HT1080 (cell line): ENCODE measurements at places on chromosomes 11 and 22.
A peak's percentile ranks its signal among the peaks of the same experiment; 100 is the strongest.

- DNase-seq: peak; percentile 22
Observed at GRCh38 chr11:121618516-121618915, 165.7 kb upstream of the SORL1-AS1 start.

DNA sequence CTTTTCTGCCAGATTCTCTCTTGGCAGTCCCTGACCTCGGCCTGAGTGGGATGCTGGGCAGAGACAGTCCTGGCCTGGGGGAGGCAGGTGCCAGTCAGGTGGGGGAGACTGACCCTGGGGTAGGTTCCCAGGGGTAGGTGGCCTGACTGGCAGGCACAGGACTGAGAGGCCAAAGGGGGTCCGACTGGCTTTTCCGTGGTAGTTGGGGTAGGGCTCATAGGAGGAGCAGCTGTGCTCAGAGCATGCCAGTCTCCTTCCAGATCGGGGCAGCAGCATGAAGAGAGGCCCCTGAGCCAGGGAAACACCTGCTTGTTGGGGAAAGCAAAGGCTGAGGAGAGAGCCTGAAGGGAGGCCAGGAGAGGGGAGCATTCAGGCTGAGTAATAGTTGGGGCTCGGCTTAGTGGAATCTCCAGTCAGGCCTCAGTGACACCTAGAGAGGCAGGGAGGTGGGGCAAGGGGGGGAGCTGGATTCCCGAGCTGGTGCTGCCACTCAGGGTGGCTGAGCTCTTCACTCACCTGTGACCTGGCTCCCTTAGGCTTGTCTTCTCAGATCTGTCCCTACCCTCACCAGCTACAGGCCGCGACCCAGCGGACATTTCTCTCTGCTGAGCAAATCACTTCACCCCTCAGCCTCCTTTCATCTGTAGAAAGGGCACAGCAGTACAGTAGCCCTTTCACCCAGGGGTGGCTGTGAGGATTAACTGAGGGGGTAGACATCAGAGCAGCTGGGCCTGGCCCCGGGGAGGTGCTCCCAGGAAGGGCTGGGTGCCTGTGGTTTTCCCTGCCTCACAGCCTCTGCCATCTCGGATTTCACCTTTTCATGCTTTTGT, 26.2 kb downstream of the MCM5 start:
- peak; percentile 36 for DNase-seq

- no peak for DNase-seq
Observed at GRCh38 chr22:42803389-42803788, 53.7 kb downstream of the ARFGAP3 start.

GRCh38 chr11:11171285-11171684, 181.8 kb downstream of the CSNK2A3 start:
- DNase-seq: no peak

GRCh38 chr11:128894286-128894681, 3.1 kb downstream of the KCNJ5 start:
- DNase-seq: no peak

DNA sequence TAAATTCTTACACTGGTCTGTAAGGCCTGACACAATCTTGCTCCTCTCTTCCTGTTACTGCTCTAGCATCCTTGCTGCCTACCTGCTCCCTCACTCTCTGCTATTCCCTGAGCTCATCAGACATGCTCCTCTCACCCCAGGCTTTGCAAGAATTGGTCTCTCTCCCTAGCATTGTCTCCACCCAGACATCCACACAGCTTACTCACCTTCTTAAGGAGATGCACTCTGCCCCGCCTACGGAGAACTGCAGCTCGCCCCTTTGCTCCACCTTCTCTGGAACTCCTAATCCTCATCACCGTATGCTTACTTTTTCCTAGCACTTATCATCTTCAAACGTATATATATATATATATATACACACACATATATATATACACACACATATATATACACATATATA, 23.3 kb upstream of the TMPRSS5 start:
- no peak for DNase-seq

- no peak for DNase-seq
Observed at GRCh38 chr11:75534259-75535069, 8.7 kb upstream of the GDPD5 start.

DNA sequence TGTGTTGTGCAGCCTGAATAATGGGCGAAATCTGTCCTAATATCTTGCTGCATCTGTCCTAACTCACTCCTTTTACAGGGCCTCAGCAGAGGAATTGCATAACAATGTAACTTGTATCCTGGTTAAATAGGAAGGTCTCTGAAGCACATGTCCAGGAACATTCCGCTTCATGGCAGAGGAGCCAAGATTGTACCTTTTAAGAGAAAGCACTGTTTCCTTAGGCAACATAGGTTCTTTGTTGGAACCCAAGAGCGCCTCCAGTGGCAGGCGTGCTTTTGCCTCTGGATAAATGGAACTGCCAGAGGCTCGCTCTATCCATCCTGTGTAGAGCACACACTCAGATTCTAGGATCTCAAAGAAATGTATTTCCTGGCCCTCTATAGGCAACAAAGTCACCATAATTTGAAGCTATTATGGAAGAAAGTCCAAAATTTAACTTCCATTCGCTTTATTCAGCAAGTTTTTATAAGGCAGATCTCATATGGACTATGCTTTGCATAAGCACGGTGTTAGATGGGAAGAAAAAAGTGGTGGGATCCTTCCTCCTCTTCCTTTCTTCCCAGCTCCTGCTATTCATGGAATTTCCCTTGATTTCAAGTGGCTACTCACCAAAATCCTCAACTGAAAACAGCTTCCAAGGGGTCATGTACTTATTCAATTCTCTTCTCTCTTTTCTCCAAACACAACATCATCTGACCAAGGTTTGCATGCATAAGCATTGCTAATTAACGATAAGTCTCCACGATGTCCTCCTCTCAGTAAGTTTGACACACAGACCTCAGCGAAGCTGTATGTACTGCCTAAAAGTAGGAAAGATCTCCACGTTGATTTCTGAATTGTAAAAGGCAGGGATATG, at the start of gene BLID:
Gene BLID, minus strand, starts transcription at position 692 of the 856 bp plus-strand sequence. Its CDS starts 293 bp downstream, at position 399.
- DNase-seq: peak; percentile 51

DNA sequence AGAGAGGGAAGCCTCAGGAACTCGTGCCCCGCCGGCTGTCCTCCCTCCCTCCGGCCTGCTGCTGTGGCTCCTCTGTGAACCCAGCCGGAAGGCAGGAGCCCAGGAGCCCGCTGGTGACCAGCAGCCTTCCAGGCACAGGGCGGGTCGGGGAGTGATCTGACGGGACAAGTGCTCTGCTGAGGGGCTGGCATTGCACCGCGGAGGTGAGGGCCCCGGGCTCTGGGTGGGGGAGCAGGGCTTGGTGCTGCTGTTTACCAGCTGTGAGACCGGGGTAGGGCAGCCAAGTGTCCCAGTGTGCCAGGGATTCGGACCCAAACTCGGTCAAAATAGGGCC, 53.3 kb downstream of the FLRT1 start:
- DNase-seq: no peak

GRCh38 chr11:105673089-105673488, 63.2 kb downstream of the GRIA4 start:
- peak; percentile 42 for DNase-seq

GRCh38 chr11:69921128-69922014, 102.2 kb upstream of the FGF3 start:
- no peak for DNase-seq

- DNase-seq: no peak
Observed at GRCh38 chr22:47847131-47847890, 1084.9 kb downstream of the TBC1D22A start.

DNA sequence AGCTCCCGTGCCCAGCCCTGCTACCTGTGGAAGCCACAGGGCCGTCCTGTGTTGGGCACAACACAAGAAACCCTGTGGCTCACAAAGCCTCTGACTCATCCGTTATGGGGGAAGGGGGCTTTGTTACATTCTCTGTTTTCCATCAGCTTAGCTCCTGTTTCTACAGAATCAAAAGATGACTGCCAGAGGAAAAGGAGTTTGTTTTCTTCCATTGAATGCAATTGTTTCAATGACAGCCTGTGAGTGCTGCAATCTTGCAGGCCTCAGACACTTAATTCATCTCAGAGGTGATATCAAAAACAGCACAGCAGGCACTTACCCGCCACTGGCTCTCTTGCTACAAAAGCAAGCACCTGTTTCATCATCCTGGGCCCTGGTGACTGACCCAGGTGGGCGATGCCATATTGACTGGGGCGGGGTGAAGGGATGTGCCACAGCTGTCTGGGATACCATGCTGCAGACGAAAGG, 194.3 kb downstream of the OPCML start:
- no peak for DNase-seq

GRCh38 chr11:61075891-61076290, 26.4 kb upstream of the CD5 start:
- DNase-seq: peak; percentile 52

DNA sequence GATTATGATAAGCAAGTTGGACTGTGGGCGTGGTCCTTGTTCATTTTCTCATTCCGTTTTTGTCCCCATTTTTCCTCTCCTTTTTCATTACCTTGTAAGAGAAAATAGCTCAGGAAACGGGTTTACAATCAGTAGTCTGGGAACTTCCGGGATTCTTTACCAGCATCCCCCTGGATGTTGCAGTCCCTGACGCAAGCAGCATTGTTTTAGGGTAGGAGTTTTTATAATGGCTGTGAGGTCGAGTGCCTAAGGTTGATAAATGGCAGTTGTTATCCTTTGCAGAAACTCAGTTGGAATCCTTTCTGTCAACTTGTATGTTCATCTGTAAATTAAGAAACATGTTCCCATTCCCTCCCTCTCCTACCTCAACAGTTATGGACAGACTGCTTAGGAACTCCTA, 68.3 kb downstream of the ARHGEF12 start:
- DNase-seq: no peak

DNA sequence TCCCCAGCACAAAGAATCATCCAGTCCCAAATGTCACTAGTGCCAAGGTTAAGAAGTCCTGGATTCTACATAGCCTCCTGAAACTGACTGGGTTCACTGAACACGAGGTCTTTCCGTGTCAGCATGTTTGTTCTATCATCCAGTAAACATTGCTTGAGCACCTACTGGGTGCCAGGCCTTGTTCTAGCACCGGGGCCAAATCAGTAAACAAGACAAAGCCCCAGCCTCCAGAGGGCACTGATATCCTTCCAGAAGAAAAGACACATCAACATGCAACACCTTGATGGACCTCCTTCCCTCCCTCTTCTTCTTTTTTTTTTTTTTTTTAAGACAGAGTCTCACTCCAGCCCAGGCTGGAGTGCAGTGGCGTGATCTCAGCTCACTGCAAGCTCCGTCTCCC, 26.9 kb downstream of the TPST2 start:
- DNase-seq: no peak

DNA sequence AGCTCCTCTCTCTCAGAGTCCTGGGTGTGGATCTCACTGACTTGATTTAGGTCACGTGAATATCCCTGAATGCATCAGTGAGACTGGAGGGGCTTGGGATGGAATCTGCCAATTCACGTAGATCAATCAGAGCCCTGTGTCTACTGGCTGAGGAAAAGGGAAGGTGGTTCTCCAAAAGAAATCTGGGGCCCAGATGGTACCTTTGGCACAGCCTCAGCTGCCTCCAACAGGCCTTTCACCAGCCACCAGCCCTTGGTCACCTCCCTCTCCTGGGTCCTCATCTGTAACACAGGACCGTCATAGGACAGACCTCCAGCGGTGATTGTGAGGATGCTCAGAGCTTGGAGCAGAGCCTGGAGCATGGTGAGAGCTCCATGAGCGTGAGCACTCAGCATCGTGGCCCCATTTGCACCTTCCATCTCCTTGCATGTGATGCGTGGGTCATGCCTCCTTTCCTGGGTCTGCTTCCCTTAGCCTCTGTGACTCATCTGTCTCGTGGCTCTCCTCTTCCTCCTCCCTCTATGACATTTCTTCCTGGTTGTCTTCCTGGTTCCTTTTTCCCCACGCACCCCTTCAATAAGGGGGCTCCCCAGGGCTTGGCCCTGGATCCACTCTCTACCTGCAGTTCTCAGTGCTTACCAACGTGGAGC, 7.5 kb upstream of the MIEF1 start:
- peak; percentile 49 for DNase-seq

DNA sequence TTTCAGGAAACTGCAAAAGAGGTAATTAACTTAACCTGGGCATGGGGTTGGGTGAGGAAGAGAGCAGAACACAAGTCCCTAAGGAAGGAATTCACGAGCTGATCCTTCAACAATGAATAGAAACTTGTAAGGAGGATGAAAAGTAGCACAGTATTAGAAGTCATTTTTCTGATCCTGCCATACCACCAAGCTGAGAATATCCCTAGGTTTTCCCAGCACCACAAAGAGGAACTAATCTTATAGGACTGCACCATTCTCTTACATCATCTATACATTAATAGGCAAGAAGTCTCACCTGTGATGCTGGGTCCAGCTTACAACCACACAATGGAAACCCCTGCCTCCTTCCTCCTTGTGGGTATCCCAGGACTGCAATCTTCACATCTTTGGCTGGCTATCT, at the start of gene OR52I1:
Gene OR52I1, plus strand, starts transcription at position 301 of the 400 bp plus-strand sequence. Its CDS starts 0 bp downstream, at position 301.
- DNase-seq: no peak

DNA sequence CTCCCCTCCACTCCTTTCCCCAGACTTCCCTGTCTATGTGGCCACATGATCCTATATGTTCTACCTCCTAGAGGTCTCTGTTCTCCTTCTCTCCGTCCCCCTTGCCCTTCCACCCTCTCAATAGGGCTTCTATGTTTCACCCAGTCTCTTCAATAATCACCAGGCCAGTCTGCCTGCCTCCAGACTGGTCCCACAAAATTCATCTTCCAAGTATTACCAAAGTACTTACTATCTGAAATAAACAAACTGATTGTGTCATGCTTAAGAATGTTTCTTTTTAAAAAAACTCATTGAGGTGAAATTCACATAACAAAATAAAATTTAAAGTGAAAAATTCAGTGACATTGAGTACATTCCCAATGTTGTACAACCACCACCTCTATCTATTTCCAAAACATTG, 44.2 kb downstream of the MTNR1B start:
- no peak for DNase-seq

- DNase-seq: no peak
Observed at GRCh38 chr11:29217901-29218300, 798.9 kb downstream of the KCNA4 start.

GRCh38 chr11:96111308-96111707, 187.4 kb upstream of the MTMR2 start:
- no peak for DNase-seq

DNA sequence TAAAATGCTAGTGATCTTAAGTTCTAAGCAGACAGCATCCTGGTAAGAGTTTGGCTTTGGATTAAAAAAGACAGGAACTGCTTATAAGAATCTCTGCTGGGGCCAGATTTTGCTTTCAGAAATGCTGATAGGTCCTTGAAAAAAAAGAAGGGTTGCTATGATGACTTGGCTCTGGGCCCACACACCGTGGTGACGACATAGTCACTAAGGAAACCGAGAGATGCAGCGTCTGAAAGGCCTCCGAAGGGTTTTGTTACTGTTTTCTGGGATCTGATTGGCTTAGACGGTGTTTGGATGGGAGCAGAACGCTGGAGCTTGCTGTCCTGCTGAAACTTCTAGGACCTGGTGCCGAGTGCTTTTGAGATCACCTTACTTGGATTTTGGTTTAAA, 8.4 kb downstream of the FAM118A start:
- peak; percentile 54 for DNase-seq
